ENCODE measurements at places on chromosomes 4 and X.
A peak's percentile ranks its signal among the peaks of the same experiment; 100 is the strongest.

DNA sequence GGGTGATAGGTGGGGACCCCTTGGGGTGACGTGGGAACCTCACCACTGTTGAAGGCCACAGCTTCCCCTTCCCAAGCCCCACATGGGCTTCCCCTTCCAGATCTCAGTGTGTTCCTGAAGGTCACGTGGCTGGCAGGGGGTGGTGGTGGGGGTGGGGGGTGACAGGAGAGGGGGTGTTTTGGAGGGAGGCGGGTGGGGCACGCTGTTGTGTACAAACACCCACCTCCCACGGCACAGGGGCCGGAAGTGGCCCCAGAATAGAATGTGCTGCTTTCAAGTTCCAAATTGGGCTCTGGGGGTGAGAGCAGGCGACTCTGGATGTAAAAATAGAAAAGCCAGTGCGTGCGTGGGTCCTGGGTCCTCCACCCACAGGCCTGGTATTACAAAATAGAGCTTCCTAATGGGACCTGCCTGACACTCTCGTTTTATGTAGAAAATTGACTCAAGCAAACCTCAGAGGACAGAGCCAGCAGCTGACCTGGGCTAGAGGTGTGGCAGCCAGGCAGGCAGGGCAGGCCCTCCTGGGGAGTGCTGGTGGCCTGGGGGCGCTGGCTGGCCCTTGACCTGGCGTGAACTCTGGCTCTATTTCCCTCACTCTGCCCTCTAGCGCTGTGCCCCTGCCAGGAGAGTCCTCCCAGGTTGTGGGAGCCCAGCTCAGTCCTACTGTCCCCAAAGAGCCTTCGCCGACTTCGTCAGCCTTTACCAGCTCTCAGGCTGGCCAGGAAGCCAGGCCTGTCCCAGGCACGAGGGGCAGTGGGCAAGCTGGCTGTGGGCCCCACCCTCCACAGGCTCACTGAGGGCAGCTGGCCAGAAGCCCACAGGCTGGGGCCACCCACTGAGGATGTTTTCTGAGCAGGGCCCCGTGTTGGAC is 5.4 kb upstream of the SH3BP2 start:
- DNase-seq: peak; percentile 83

- no peak for DNase-seq
These were observed 226.3 kb downstream of the PACRGL start for GRCh38 chr4:20926529-20926928.

- no peak for DNase-seq
These were observed 1483.9 kb downstream of the ADGRL3 start for GRCh38 chr4:62683799-62684566.

DNA sequence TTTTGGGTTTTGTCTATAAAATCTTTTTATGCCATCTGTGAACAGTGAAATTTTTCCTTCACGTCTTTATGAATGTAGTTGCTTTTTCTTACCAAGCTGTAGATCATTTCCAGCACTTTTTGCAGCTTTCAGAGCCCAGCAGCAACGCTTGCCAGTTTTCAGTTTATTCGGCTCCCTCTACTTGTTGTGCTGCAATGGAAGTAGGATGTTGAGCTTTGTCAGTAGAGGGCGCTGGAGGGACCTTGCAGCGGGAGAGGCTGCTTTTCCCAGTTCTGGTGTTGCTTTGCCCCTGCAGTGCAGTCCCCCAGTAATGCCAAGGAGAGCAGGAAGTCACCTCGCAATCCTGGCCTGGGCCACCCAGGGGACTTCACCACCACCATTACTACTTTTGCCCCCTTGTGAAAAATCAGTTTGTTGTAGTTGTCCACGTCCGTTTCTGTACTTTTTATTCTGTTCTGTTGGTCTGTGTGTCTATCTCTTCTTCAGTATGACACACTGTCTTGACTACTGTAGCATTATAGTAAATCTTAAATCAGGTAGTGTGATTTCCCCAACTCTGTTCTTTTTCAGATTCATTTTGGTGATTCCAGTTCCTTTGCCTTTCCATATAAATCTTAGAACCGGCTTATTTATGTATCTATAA is 21.8 kb downstream of the CMC4 start:
- DNase-seq: no peak

DNA sequence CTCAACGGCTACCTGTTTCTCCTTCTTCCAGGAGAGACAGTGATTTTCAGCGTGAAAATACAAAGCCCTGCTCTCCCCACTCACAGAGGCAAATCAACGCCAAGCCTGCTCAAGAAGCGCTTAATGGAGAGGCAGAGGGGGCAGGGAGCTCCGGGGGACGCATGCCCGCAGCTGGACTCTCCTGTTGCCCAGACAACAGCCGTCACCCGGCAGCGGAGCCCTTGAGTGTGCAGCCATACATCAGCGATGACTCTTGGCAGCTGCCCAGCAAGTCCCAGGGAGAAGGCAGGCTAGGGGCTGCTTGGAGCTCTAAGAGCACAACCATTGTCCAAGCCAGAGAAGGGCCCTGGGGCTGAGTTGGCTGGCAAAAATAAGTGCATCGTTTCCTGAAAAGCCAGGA is 71.0 kb upstream of the AFAP1 start:
- DNase-seq: no peak

DNA sequence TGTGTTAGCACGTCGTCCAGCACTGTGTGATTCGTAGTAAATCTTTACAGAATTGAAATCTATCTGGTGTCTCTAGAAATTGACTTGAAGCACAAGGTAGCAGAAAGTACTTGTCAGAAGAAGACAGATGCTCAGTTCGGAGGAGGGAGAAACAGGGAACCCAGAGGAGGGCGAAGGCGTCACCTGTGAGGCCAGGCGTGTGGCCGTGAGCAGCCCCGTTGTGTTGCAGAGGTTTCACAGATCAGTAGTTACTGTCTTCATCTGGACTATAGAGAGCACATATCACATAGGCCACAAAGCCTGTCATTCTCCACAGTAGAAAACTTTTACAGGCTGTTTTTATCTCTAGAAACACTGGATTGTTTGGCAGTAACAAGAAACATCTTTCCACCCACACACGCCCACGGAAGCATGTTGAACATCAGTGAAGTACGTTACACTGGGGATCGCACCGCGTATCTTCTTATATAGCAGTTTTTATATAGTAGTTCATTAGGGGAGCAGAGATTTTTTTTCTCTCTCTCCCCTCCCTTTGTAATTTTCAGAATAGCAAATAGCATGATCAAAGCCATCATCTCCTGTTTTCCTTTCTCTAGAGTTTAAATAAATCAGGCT is 48.1 kb upstream of the TLR3 start:
- no peak for DNase-seq

GRCh38 chr4:93751411-93751810 is 77.1 kb upstream of the ATOH1 start:
- DNase-seq: peak; percentile 11

DNA sequence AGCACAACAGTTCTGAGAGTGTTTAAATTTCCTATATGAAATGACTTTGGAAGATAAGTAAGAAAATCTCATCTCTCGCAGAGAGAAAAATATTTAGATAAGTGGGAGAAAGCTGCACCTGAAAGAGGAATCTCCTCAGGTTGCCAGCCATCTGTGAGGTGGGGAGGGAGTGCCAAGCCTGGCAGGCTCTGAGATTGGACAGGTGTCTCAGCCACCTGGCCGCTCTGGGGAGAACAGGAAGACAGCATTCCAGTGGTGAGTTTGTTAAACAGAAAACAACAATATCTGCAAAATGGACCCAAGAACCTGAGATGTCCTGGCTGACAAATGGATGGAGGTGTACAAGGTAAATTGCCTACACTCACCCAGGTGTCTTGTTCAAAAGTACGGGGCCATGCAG is 31.3 kb downstream of the EMCN start:
- DNase-seq: no peak

- no peak for DNase-seq
These were observed 45.5 kb downstream of the VGLL1 start for GRCh38 chrX:136577552-136577951.

DNA sequence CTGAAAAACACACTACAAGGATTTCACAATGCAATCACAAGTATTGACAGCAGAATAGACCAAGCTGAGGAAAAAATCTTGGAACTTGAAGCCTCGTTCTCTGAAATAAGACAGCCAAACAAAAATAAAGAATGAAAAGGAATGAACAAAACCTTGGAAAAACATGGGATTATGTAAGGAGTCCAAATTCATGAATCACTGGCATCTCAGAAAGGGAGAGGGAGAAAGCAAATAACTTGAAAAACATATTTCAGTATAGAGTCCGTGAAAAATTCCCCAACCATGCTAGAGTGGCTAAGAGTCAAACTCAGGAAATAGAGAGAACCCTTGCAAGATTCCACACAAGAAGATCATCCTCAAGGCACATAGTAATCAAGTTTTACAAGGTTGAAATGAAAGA is 178.5 kb upstream of the CTSO start:
- DNase-seq: no peak

DNA sequence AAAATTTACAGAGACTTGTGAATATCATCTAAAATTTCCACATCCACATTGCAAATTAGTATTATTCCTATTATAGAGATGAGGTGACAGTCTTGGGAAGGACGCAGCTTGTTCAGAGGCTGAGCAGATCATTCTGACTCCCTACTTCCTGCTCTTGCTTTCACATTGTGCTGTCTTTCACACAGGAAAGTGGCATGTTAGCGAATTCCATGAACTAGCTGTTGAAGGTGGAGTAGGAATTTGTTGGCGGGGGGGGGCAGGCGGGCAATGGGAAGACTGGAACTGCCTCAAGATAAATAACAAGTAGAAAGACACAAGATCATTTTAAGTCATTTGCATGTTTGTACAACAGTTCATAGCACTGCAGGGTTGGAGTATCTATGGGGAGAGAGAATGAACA is 2.3 kb downstream of the PF4V1 start:
- DNase-seq: no peak

GRCh38 chr4:86099348-86099747 is 260.5 kb downstream of the MAPK10 start:
- no peak for DNase-seq

DNA sequence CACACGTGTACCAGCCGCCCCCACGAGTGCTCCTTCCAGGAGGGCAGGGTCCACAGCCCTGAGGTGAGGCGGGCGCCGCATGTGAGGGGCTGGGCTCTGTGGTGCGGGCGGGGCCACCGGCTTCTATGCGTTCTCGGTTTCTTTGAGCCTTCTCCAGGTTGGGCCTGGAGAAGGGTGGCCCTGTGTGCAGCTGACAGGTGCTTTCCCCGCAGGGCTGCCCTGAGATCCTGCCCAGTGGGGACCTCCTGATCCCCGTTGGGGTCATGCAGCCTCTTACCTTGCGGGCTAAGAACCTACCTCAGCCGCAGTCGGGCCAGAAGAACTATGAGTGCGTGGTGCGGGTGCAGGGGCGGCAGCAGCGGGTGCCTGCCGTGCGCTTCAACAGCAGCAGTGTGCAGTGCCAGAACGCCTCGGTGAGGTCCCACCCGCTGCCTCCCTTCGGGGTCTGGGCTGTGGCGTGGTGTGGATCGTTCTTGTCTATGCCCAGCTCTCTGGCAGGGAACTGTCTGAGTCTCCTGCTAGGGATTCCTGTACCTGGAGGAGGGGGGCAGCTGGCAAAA is 6.8 kb downstream of the PLXNA3 start:
- no peak for DNase-seq

GRCh38 chr4:139129206-139129605 is 47.8 kb downstream of the ELF2 start:
- no peak for DNase-seq

DNA sequence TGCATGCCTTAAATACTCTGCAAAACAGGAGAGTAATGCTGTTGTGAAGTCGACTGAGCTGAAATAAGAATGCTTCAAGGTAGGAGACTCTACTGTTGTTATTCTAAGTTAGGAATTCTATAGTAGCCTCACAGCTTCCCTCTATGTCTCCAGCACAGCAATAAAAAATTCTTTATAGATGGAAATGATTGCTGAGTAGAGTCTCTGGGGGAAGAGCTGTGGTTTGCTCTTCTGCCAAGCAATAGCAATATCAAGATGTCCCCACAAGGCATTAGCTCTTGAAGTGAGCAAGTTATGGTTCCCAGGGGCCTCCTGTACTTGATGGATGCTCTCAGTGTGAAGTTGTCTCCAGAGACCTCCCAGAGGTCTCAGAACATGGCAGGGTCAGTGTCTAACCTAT is 880.6 kb upstream of the FRG1 start:
- DNase-seq: no peak

DNA sequence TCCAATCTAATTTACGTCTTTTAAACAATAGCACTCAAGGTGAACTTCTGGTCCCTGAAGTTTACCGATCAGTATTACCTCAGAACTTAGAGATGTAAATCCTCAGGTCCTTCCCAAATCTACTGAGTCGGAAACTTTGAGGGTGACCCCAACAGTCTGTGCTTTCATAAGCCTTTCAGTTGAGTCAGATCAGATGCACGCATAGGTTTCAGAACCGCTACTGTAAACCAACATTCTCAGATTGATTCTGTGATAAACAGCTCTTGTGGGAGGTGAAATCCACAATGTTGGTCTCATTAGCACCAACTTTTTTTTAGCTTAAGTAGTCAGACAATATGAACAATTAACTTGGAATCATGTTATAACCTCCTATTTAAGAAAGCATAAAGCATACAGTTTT is 86.0 kb downstream of the WWC2 start:
- peak; percentile 21 for DNase-seq

DNA sequence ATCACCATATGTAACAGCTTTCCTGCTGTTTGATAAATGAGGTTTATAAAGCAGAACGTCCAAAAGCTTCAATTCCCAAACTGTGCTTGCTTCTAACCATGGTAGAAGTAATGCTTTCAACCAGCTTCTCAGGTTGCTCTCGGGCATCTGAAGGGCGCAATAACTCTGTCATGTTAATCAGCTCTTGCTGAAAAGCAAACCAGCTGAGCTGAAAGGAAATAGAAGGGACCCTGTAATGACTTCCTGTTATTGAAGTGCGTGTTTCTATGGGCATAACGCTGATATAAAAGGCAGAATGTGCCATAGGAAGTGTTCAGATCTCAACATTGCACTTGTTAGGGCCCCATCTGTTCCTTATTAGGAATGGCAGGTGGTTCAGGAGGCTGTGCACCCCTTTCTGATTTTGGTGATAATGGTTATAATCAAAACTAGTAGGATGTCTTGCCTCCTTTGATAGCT is 21.2 kb downstream of the HERC3 start:
- DNase-seq: no peak

- no peak for DNase-seq
These were observed 46.1 kb upstream of the CENPE start for GRCh38 chr4:103244251-103244650.

DNA sequence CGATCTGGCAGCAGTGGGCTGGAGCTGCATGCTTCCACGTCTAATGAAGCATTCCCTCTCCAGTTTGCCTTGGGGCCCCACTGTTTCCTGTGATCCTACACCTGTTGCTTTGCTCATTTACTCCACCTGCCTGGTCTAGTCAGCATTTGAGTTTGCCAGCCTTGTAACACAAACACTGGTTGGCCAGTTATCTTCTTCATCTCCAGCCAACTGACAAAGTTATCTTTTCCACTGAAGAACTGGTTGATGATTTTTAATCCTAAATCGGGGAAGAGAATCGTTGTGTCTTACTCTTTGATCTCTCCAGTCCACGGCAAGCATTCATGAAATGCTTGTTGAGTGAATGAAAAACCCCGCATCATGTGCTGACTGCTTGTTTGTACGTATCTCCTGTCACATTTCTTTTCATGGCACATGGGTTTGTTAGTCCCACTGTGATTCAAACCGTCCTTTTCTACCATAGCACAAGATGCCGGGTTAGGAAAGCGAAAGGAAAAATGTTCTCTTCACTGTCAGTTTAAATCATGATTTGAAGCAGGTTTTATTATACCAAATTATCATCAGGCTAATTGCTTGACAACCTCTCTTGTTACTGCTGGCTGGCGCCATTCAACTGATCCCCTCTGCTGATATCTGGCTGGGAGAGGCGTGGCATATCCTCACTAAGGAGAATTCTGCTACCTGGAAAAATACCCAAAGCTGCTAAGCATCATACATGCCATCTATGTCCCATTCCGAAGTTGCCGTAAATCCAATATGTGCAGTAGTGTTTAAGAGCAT is 144.8 kb downstream of the SHROOM3 start:
- DNase-seq: no peak

Measured in GM06990 (cell line).